SW480 (cell line): ENCODE measurements at places on chromosomes 12 and 14.

DNA sequence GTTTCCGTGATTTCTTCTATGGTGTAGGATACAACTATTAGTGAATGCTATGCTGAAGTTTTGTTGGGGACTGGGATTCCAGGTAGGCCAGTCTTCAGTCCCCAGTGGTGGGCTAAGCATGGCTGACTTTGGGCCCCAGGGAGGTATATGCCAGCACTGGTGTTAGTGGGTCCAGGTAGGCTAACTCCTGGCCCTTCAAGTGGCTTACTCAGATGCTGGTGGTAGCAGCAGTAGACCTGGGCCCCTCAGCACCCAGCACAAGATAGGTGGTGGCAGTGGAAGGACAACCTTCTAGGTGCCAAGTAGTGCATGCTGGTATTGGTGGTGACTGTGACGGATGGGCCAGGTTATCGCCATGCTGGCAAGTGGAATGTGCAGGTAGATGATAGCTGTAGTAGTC is 955.1 kb downstream of the TMTC2 start:
- DNase-seq: no peak

GRCh38 chr12:22255097-22255496 is 79.4 kb downstream of the ST8SIA1 start:
- DNase-seq: no peak

GRCh38 chr12:26523708-26524150 is 309.3 kb downstream of the ITPR2 start:
- no peak for DNase-seq

DNA sequence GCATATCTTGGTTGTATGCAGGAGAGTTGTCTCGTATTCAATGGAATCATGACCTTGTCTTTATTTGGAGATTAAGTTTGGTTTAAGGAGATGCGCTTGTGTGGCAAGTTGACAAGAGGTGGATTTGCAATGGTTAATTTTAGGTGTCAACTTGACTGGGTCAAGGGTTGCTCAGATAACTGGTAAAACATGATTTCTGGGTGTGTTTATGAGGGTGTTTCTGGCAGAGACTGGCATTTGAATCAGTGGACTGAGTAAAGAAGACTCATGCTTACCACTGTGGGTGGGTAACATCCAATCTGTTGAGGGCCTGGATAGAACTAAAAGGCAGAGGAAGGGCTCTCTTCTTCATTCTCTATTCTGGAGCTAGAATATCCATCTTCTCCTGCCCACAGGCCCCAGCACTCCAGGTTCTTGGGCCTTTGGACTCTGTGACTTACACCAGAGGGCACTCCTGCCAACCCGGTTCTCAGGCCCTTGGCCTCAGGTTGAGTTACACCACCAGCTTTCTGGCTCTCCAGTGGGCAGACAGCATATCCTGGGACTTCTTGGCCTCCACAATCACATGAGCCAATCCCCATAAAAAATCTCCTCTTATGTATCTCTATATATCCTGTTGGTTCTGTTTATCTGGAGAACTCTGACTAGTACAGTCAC is 141.5 kb upstream of the ARID2 start:
- DNase-seq: no peak
